ENCODE measurements at places on chromosomes 16 and 17. TPM values are rescaled to one million over a fixed set of nuclear protein-coding genes. Genes with fewer than 3 reads are reported as not detected.

SEPTIN12 gene
- not detected for total RNA-seq

DNA sequence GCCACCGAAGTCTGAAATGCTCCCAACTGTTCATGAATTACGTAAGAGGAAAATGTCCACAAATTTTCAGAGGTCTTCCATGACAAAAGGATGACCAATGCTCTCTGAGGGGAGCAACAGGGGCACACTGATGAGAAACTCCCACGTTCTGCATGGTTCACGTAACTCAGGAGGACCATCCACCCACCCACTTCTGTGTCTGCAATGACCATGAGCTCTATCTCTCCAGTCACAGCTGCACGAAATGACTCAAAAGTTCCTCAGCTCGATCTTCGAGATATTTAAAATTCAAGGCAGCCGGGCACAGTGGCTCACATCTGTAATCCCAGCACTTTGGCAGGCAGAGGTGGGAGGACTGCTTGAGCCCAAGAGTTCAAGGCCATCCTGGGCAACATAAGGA, 15.8 kb downstream of the WDR45B start:
- no peak for DNase-seq

GCGR gene
- total RNA-seq, result 1.1 TPM

TMEM88 gene
- 6.8 TPM for total RNA-seq

GRCh38 chr17:15278924-15279477, 13.9 kb upstream of the PMP22 start:
- DNase-seq, result no peak

- no peak for DNase-seq
These were observed 9.5 kb downstream of the SGF29 start for GRCh38 chr16:28563218-28563617.

- peak; percentile 86 for DNase-seq
These were observed 219.2 kb downstream of the RBFOX3 start for GRCh38 chr17:79391376-79392233.

CCL23 gene
- total RNA-seq, result 0.82 TPM

DNA sequence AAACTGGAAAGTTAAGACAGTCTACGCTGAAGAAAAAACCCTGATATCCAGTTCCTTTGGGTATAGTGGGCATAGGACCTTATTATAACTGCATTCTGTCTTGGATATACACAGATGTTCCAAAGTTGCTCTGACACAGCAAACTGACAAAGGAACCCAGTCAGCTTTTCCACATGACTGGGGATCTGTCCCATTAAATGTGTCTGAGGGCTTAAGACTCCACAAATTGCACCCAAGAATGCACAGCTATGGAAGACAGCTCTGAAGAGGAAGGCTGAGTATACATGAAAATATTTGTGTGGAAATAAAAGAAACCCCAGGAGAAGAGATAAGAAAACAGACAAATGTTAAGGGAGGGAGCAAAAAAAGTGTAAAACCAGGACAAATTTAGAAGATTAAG, 114.1 kb downstream of the SPAG9 start:
- DNase-seq, result no peak

- DNase-seq, result no peak
These were observed 64.1 kb downstream of the SPACA3 start for GRCh38 chr17:33055746-33056145.

MYH3 gene
- 1.1 TPM for total RNA-seq

DNA sequence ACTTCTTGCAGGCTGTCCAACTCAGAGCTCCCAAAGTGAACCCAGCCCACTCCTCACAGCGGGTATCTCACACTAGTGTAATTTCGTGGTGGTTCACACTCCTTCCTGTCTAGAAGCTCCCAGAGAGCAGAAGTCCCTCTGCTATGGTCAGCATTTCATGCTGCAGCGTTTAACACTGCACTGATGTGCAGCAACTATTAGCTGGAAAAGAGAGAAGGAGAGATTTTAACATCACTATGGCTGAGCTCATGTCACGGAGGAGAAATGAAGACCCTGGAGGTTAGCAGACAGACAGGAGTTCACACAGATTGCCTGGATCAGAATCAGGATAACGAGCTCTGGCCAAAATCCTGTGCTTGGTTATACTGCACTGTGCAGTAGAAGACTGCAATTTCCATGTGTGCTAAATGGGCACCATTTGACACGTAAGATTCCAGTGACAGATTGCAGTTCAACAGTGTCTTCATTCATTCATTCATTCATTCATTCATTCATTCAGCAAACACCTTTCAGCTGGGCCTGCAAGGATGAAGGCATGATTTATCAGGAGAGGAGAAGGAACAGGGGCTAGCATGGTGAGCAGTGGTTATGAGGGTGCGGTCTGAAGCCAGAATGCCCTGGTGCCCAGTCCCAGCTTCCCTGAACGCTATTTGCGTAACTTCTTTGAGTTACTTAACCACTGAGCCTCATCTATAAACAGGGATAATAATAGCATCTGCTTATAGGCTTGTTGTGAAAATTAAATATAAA, 5.3 kb upstream of the CCL1 start:
- no peak for DNase-seq

IKZF3 gene
- 0.33 TPM for total RNA-seq

FLYWCH2 gene
- total RNA-seq, result 60.1 TPM

KLHL36 gene
- 42.1 TPM for total RNA-seq

DNA sequence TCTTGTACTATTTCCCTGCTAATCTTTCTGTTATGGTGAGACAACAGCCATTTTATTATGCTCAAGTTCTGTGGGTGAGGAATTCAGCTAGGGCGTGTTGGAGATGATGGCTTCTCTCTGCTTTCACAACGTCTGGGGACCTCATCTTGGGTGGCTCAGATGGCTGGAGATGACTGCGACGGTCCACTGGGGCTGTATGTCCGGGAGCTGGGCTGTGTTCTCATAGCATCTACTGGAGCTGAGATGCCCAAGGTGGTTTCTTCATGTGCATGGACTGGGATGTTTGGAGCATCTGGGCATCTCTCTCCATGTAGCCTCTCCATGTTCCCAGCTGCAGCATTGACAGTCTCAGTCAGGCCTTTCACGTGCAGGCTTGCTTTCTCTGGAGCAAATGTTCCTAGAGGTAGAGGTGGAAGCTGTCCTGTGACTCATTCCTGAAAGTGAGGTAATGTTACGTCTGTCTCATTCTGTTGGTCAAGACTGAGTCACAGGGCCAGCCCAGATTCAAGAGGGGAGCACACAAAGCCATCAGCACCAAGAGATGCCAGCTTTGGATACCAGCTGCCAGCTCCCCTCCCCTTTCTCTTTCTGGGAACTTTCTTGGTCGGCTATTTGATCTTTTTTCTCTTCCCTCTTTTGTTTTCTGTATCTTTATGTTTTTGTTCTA, 96.2 kb downstream of the RAP1GAP2 start:
- no peak for DNase-seq
